ENCODE measurements at places on chromosomes 16 and 17.

DNA sequence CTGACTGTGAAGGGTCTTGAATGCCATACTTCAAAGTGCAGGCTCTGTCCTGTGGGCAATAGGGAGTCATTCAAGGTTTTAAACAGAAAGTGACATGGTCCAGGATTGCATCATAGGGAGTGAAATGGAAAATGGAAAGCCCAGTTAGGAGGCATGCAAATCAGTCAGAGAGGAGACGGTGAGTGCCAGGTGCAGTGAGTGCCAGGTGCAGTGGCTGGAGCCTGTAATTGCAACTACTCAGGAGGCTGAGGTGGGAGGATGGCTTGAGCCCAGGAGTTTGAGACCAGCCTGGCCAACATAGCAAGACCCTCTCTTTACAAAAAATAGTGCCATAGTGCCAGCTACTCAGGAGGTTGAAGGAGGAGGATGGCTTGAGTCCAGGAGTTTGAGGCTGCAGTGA is 35.2 kb upstream of the SIAH1 start:
- DNase-seq = no peak

GRCh38 chr16:19898924-19899604 is 14.4 kb upstream of the GPRC5B start:
- DNase-seq = peak; percentile 61

GRCh38 chr17:37312137-37312923 is 63.5 kb upstream of the C17orf78 start:
- no peak for DNase-seq

DNA sequence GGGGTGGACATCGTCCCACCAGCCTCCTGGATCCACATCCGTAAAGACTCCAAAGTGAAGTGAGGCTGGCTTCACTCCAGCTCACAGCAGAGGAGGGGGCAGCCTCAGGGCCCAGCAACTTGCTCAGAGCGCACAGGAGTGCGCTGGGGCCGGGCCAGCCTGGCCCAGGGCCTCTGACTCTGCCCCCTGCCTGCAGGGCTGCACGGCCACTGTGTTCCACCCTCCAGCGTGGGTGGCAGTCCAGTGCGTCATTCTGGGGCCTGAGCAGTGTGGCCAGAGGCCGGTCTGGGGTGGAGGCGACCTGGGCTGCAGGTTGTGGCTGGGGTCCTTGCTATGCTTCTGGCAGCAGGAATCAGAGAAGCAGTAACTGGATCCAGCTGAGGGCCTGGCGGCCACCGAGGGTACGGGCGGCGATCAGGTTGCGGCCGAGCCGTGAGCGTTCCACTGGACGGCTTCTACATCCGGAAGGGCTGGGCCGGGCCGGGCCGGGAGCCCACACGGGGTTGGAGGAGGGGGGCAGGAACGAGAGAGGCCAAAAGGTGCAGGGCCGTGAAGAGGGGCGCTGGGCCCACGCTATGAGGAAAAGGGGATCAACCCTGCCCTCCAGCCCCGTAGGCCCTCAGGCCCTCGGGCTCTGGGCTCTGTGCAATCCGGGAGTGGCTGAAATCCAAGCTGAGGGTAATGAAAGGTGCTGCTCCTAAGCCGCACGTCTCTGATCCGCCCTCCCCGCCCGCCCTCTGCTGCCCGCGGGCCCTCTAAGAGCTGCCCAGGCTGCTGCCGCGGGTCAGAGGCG is at the start of gene FSCN2:
Gene FSCN2 (plus strand): TSS at position 787 of the 793 bp plus-strand sequence. CDS start 155 bp downstream, outside the sequence.
- no peak for DNase-seq

All from NB4 (cell line).